ENCODE measurements at places on chromosomes 16 and 17.

DNA sequence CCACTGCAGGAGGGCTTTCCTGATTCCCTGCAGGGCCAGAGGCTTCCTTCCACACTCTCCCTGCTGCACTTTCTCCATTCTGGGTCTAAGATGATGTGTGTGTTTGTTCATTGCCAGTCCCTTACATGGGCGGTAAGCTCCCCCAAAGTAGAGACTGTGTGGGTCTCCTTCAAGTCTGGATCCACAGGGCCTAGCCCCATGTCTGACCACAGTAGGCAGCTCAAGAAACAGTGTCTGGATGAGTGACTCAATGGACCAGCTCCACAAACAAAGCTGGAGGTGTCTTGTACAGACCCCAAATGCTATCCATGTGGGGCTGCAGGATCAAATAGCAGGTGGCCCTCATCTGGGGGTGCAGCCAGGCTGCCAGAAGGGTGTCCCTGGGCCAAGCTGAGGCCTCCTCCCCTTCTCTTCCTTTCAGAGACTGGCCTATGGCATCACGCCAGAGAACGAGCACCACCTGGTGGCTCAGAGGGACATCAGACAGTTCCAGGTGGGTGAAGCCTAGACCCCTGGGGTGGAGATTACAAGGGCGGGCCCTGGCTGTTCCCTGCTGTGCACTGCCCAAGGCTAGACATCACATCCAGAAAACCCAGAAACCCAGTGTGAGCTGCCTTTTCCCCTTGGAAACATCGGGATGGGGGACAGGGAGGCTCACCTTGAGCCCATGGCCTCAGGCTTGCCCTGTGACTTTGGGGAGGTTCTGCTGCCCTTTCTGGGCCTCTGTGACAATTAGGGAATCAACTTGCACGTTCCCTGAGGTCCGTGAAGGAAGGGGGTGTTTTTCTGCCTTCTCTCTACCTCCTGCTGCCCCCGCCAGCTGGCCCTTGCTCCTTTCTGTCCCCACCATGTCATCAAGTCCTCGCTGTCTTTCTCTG, 45.9 kb downstream of the SLC6A2 start:
- no peak for DNase-seq

DNA sequence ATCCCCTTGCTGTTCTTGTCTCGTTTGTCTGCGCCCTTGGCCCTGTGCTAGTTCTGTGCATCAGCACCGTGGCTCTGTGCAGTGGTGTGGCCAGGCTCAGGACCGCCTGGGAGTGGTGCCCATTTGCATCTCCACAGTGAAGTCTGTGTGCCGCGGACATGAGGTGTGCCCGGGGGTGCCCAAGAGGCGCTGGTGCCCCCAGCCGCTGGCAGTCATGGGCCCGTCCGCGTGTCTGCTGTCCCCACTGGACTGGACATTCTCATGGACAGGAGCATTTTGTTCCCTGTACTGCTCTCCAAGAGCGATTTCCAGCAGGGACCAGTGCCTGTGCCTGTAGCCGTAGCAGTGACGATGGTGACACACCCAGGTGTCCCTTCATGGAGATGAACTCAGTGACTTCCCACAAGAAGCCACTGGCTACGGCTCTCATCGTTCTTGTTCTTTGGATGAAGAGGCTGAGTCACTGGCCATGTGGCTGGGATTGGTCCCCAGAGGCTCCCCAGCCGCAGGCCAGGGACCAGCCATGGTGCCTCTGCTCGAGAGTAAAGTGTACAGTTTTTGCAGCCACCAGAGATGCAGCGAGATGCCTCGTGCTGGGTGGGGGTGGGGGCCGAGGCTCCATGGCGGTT, 13.0 kb upstream of the MC1R start:
- DNase-seq = no peak

DNA sequence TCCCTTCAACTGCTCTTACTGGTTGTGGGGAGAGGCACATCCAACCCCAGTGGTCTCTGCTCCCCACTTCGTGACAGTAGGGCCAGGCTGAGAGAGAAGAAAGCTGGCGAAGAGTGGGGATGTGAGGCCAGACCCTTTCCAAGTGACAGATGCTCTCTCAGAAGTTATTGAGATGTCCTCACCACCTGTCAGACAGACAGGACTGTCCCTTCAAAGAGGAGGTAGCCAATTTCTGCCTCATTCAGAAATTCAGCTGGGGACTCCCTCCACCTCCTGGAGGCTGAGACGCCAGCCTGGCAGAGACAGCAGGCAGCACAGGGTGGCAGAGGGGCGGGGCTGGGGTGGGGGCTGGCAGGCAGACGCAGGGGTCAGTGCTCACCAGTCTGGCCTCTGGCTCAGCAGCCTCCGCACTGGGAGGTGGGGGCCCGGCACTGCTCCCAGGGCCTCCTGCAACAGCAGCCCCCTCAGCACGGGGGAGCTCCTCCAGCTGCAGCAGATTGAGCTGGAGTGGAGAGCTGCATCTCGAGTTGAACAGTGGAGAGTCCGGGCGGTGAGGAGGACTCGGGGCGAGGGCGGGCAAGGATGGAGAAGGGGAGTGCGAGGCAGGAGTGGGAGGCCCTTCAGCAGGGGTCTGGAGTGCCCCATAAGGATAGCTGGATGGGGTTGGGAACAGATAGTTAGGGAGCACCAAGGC, 9.2 kb downstream of the PER1 start:
- peak; percentile 41 for DNase-seq

DNA sequence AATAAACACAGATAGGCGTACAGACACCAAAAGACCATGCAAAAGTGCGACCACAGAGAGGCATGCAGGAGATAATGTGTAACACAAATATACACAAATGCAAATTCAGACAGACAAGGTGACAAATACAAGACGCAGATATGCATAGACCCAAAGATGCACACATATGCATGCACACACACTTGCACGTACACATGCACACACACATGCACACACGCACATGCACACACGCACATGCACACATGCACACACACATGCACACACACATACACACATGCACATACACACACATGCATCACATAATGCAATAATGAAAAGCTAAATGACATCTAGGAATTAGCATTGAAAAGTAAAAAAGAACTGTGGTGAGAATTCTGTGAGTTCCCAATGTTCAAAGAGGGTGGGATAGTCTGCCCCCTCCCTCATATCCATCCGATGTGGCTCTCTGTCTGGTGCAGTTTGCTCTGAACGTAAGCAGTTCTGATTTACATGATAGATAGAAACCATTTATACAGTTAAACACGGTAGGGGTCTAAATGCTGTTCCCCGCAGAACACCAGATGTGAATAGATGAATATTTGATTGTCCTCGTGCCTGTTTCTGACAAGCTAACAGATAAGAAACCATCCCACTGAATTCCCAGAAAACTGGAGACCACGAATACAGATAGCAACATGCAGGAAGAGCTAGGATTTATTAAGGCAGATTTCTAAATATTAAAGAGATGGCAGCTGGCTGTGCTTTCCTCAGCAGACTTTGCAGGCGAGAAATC, 186.1 kb downstream of the TMEM114 start:
- no peak for DNase-seq

DNA sequence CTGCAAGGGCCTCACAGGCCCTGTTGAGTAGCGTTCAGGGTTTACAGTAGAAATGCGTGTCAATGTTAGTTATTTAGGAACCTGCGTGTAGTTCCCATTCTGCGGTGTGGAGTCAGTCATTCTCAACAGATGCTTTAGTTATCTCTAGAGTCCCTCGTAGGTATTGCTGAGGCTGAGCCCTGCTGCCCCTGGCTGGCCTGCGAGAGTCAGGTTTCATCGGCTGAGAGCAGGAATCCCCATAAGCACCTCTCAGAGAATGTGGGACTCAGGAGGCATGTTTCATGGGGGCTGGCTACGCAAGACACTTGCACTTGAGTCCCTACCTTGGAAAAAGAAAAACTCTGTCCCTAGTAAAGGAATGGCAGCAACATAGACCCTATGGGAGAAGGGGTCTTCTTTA, 347.5 kb upstream of the ASIC2 start:
- DNase-seq = no peak

DNA sequence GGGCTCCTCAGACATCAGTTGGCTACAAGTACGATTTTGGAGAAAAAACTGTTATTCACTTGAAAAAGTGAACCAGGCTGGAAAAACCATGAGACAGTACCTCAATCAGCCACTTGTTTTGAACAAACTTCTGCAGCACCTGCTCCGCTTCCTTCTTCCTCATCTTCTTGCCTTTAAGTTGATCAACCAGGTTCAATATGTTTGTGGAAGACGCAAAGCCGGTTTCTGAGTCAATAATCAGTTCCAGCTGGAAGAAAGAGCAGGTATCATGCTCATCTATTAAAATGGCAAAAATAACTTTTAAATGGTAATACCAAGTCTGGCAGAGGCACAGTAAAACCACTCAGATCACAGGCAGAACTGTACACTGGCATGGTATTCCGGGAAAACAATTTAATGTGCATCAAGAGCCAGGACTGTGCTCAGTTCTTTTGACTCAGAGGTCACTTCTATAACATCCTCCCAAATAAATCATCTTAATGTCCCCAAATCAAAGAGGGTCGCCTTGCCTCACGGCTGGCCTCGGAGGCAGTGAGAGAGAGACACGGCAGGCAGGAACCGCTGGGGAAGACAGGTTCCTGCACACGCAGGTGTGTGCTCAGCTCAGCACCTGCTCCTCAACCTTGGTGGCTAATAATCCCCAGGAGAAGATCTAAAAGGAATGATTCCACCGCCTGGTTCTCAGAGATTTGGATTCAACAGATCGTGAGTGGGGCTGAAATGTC, 29.7 kb downstream of the KDM8 start:
- DNase-seq = peak; percentile 6

GRCh38 chr17:3596804-3597464, 12.3 kb downstream of the TRPV1 start:
- DNase-seq = peak; percentile 34

GRCh38 chr16:65306300-65306699, 184.4 kb upstream of the CDH11 start:
- DNase-seq = no peak

DNA sequence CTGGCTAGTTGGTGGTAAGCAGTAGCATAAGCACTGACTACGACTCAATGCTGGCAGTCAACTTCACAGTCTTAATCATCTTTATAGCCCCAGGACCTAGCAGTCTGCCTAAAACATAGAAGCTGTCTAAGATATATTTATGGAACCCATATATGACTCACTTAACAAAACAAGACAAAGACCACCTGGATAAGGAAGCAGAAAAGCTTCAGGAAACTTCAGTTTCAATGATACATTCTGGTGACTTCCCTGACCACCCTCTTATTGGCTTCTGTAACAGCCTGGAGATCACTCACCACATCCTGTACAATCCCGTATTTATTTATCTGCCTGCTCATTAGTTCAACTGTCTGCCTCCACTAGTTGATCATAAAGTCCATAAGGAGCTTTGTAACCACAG, 95.5 kb downstream of the PMP22 start:
- no peak for DNase-seq

- no peak for DNase-seq
These were observed 17.4 kb downstream of the LDHD start for GRCh38 chr16:75099075-75099667.

GRCh38 chr16:68079626-68080344, 5.4 kb upstream of the NFATC3 start:
- DNase-seq = peak; percentile 82

GRCh38 chr17:57164814-57165213, 79.8 kb downstream of the AKAP1 start:
- no peak for DNase-seq

DNA sequence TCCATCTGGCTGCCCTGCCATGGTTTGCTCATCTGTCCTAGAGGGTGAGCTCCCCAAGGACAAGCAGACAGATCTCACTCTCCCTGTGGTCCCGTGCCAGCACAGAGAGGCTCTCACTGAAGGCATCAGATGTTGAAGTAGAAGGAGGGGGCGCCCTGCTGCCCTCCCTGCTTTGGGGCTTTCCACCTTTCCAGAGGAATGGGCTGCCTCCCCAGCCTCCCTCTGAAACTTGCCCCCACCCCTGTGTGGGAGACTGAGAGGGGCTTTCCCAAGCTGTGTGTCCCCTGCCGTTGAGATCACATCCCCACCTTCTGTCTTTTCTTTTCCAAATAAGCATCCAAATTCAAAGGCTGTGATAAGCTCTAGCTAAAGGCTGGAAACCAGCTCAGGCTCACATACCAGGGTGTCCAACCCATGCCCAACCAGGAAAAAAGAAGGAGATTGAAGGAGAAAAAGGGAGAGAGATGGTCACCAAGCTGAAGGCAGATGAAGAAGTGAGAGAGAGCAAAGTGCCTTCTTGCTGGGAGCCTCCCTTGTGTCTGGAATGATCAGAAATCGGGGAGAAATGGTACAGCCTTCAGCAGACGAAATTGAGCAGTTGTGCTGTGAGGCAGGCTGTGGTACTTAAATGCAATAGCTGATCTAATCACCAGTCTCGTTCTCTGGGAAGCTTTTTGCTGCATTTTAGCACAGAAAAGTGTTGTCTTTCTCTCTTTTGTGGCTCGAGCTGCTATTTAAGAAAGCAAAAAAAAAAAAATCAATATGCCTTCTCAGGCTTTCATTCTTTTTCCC, 145.9 kb upstream of the LHX1 start:
- DNase-seq = no peak

DNA sequence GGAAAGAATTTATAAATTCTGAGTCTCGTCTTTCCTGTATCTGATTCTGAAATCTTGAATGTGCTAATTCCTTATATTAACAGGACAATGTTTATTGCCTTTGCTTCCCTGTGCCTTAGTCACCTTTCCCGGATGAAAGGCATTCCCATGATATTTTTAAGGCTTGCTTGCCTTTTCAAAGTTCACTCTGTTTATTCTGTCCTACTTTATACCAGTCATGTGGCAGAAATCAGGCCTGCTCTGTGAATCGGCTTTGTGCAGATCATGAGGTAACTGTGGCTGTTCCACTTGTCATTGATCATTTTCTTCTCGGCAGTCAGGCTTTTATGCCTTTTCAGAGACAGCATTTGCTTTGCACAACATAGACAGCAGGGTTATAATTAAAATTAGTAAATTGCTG, 28.8 kb upstream of the ABCC11 start:
- DNase-seq = no peak

- DNase-seq = no peak
These were observed 70.0 kb upstream of the HS3ST3A1 start for GRCh38 chr17:13671771-13672170.

DNA sequence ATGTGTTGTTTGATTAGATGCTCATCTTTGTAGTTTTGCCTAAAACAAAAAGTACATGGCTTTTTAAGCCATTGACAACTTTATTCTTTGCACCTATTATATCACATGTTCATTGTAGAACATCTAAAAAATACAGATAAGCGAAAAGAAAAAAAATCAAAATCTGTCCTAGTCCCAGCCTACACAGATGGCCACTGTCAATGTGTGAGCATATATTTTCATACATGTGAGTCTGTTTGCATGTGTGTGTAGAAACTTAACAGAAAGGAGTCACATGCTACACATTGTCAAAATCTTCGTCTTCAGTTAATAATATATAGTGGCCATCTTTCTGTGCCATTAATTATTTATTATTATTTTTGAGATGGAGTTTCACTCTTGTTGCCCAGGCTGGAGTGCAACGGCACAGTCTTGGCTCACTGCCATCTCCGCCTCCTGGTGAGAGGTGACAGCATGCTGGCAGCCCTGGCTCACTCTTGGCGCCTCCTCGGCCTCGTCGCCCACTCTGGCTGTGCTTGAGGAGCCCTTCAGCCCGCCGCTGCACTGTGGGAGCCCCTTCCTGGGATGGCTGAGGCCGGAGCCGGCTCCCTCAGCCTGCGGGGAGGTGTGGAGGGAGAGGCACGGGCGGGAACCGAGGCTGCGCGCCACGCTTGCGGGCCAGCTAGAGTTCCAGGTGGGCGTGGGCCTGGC, 68.5 kb upstream of the AMZ2 start:
- no peak for DNase-seq

GRCh38 chr16:27149986-27150385, 53.3 kb upstream of the KDM8 start:
- no peak for DNase-seq

- DNase-seq = no peak
These were observed 14.0 kb downstream of the SOX9 start for GRCh38 chr17:72134608-72135394.

- DNase-seq = no peak
These were observed 9.4 kb downstream of the CWC25 start for GRCh38 chr17:38815576-38816193.
